GM19239 (cell line): ENCODE measurements at places on chromosomes 2 and 18.

DNA sequence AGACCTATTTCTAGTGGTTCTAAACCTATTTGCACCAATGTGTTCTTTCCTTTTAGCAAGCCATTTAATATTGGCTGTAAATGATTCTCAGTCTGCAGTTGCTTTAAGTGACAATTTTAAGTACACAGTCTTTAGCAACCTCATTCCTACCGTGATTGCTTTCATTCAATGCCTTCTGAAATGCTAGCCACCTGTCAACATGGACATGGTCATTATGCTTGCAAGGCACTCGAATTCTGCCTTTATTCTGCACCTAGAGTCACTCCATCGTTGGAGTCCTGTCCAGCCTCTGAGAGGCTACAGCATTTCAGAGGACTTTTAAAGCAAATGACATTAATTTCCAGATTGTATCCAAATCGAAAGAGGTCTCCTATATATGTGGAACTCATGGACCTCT lies 115.1 kb downstream of the IRS1 start:
- DNase-seq = no peak

- peak; percentile 78 for DNase-seq
These were observed 8.9 kb downstream of the GDF7 start for GRCh38 chr2:20675701-20676352.

GRCh38 chr2:102070058-102070642 lies 72.4 kb upstream of the IL1R1 start:
- DNase-seq = no peak

DNA sequence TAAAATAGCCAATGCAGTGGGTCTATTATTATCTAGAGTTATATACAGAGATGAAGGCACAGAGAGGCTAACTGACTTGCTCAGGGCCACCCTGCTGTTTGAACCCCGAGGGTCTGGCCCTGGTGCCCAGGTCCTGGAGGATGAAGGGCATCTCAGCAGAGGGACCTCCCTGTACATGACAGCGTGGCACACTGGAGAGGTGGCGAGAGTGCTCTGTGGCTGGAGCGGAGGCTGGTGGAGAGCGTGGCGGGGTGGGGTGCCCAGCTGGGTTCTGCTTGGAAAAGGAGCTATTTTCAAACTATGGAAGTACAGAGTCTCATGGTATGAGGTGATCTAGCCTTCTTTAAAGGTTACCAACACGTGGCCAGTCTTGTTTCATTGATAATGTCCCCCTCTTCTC lies 35.8 kb downstream of the GREB1 start:
- DNase-seq = no peak

DNA sequence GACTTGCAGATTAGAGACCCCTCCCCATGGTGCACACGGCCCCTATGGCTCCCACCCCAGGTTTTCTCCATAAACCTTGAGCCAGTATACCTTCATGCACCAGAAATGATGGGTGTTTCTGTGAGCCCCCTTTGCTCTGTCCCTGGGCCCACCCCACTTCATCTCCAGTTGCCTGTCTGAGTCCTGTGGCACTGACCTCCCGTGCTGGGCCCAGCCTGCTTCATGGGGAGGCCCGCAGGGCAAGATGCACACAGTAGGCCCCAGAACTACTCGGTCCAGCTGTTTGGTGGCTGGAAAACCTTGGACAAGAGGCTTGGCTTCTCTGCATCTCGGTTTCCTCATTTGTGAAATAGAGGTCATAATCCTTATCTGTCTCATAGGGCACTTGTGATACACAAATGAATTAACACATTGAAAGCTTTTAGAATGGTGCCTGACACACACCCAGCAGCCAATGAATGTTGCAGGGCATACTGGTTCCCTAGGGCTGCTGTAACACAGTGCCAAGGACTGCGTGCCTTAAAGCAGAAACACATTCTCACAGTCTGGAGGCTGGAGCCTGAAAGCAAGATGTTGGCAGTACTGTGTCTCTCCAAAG lies 58.4 kb downstream of the SH3BP4 start:
- no peak for DNase-seq

DNA sequence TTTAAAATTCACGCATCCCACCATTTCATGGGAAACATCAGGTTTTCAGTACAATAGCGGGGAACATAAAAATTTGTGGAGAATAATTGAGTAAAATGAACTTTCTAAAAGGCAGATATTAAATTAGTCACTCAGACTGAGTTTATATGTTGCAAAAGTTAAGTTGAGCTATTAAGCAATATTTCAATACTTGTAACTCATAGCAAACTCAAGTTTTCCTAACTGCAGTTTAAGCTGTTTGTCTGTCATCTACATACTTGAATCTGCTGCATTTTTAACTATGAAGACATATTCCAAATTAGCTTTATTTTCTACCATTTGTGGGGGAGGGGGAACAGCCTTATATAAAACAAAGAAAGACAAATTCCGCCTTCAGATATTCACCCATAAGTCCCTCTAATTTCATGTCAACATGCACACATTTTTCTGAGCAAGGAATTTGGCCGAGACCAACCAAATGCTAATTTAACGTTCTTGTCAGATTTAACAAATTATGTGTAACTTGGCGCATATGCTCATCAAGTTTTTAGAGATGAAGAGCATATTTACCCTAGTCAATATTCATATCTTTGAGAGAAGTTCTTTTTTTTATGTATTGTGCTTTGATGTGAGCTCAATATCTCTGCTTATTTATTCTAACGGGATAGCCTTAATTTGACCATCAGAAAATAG lies 462.9 kb downstream of the TXNL1 start:
- DNase-seq = no peak

DNA sequence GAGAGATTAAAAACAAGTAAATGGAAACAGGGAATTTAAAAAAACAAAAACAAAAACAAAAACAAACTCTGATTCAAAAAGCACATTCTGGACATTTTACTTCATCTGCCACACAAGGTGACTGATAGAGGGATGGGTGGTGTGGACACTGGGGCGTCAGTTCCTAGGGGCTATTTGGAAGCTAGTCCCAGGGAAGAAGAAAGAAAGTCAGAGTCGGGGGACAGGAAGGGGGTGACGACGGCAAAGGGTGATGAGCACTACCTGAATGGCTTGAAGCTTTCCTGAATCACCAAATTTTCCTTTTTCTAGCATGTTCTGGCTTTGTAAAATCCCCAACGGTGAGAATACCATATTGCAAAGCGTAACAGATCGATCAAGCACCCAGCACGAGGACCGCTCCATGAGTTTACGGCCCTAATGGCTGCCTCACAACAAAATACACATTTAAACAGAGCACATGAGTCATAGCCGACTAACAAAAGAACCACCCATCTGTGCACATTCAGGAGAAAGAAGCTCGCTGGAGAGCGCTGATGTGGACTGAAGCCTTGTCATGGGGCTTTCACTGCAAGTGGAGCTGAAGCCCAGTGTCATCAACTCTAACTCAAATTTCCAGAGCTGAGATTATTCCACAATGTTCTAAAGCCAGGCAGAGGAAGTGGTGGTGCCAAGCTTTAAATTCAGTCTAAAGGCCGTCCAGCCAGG lies 178.9 kb downstream of the LNPK start:
- DNase-seq = no peak

GRCh38 chr2:233853883-233854240 lies 473 bp downstream of the HJURP start:
- DNase-seq = no peak

DNA sequence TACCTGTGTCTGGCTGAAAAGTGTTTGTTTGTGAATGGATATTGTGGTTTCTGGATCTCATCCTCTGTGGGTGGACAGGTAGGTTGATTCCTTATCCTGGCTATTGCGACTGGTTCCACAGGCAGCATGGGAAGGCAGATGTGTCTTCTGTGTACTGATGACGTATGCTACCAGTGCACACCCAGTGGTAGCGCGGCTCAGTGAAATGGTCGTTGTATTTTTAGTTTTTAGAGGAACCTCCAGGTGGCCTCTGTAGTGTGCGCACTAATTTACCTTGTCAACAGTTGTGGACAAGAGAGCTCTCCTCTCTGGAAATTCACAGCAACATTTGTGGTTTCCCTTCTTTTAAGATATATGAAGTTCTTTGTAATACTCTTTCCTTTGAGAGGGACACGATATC lies 52.5 kb downstream of the CCDC74A start:
- no peak for DNase-seq

- DNase-seq = no peak
These were observed 14.5 kb downstream of the CABYR start for GRCh38 chr18:24153397-24153796.

GRCh38 chr2:233225230-233226068 lies 26.0 kb upstream of the ATG16L1 start:
- no peak for DNase-seq

- no peak for DNase-seq
These were observed 281.5 kb downstream of the TCF4 start for GRCh38 chr18:55306359-55307024.

DNA sequence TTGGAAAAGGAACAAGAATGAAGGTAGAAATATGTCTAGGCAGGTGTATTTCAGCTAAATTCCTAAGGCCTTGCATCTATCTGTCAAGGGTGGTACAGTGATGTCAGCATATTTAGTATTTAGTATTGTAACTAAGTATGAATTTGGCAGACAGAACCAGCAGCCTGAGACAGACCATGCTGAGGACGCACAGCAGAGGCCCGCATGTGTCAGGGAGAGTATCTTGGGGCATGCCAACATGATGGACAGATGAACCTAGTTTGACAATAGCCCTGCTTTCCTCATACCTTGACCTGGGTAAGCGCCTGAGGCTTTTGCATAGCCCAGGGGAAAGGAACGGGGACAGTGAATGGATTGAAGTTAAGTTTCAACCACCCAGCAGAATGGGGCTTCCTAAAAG lies 33.8 kb upstream of the OSR1 start:
- no peak for DNase-seq

DNA sequence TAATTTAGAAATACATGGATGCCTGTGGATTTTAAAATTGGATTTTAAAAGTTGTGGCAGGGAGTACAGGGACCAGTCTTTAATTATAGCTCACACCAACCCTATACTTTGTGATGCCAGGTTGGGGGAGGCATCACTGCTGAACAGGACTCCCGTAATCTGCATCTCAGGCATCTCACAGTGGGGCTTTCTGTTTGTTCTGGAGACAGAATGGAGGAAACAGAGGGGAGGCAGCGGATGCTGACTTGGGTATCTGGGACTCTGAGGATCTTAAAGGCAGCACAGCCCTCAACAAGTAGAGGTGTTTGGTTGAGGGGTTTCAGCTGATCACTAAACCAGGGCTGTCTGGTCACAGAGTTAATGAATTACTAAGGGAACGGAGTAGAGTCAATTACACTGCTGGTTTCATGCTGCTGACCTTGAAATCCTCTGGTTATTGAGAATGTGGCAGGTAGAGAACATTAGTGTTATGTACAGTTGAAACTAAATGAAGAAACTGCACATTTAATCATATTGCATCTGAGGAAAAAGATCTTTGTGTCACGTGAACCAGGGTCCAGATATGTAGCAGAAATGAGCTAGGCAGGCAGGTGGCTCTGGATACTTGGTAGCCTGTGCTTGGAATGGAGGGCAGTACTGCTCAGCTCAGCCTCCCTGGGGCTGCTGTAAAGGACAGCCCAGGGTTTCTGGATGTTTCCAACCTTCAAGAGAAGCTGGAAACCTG lies 40.3 kb downstream of the FHOD3 start:
- DNase-seq = peak; percentile 16

GRCh38 chr2:74008761-74009395 lies 24.2 kb downstream of the TET3 start:
- no peak for DNase-seq

- no peak for DNase-seq
These were observed 216.3 kb downstream of the BCL11A start for GRCh38 chr2:60337142-60337497.

GRCh38 chr2:62287899-62288880 lies 92.3 kb downstream of the B3GNT2 start:
- no peak for DNase-seq

DNA sequence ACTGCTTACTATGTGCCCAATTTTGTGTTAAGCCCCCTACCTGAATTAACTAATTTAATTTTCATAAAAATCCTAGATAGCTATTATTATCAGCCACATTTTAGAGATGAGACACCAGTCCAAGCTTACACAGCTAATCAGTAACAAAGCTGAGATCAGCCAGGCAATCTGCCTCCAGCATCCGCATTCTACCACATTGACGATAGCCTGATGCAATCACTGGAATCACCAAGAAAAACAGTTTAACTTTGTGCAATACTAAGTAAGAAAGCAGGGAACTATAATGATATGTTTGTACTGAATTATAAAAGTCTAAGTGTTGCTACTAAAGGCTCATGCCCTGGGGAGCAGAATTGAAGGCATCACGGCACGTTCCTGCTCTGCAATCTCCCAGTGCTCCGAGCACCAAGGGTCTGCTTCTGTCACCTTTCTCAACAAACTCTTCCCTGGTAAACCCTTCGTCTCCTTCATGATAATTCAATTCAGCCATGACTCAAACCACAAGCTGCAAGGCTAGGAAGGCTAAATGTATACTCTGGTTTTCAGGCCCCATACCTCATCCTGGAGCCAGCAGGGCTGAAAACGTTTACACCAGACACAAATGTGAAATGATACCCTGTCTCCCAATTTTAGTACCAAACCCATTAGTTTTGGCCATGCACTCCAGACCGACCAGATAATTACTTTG lies 19.4 kb downstream of the KANSL3 start:
- DNase-seq = no peak

- DNase-seq = no peak
These were observed 1011.8 kb upstream of the CDH2 start for GRCh38 chr18:29188760-29189159.

GRCh38 chr2:71889759-71890684 lies 257.6 kb downstream of the CYP26B1 start:
- DNase-seq = no peak

DNA sequence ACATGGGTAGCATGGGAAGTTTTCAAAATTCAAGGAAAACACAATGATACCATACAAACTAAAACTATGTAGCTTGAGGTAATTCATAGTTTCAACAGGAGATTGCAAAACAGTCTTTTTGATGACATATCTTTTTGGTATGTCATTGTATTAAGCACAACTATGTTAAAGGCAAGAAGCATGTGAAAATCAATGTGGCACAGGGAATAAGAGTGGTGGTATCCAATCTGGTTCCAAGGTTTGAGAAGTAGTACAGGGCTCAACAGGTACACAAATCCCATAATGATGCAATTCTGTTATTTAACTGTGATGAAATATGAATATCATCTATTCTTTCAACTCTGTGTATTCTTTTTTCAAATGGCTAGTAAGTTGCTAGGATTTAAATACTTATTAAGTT lies 16.4 kb upstream of the DLX2 start:
- no peak for DNase-seq

DNA sequence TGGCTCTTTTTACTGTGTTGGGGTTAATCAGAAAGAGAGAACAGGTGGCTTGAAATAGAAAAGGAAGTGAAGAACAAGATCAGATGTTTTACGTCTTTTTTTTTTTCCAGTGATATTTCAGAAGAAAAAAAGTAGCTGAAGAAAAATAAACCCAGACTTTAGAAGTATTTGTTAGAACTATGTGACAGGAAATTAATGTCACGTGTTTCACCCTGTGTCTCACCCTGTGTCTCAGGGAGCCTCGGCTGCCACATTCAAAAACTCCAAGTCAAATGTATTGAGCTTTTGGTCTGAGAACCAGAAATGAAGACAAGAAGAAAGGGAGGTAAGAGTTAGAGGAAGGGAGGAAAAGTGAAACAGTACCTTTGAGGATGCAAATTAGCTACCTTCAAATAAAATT lies 38.0 kb downstream of the AKAIN1 start:
- DNase-seq = no peak
